ENCODE measurements at places on chromosomes 7 and 10.

DNA sequence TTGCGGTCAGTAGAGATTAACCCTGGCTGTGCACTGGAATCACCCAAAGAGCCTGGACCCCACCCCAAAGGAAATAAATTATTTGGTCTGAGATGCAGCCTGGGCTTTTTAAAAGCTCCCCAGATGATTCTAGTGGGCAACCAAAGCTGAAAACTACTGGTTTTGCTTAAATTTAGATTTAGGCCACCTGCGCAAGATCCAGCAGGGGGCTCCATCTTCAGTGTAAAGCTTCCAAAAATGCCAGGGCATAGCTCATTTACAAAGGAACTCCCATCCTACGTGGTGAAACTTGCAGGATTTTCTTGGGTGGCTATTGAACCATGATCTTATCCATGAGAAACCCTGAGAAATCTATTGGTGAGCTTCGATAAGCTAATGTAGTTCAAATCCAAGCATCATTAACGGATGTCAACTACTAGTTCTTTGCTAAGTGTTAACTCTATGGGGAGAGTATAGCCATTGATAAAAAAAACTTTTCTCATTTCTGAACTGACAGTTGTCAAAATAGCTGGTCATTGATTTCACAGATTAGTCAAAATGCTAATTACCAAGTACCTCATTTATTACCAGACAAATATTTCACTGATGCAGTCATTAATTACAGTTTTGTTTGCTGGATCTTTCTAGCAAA lies 315.3 kb downstream of the LHFPL3 start:
- DNase-seq = peak; percentile 4

DNA sequence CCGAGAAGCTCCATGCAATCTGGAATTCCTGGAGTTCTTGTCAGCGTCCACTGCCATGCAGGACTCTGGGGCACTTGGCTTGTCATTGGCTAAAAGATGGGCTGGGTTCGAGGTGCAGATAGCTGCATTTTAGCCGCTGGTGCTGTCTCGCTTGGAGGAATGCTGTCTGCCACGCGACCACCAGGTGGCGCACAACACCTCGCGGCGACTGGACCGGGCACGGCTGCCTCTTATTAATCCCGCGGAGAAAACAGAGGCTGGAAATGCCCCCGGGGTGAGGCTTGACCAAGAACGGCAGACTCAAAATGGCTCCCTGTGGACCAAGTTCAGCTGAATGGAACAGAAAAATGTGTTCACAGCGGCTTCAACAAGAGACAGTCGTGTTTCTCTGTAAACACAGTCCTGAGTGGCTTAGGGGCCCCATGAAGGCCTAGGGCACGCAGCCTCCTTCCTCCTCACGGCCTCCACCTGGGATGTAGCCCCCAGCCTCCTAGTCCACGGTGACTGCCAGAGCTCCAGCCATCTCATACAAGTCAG lies 46.2 kb downstream of the AOC1 start:
- peak; percentile 29 for DNase-seq

GRCh38 chr10:103854265-103854685 lies 1.1 kb downstream of the SH3PXD2A start:
- DNase-seq = no peak

DNA sequence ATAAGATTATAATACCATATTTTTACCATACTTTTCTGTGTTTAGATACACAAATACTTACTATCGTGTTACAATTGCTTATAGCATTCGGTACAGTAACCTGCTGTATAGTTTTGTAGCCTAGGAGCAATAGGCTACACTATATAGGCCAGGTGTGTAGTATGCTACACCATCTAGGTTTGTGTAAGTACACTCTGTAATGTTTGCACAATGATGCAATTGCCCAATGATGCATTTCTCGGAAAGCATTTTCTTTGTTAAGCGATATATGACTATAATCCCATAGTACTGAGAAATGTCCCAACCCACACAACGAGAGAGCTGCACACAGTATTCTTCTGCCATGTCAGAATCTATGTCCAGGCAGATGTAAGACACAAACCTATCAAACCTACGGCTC lies 160.0 kb downstream of the NEBL start:
- DNase-seq = no peak

GRCh38 chr10:85613391-85613790 lies 753.2 kb downstream of the GRID1 start:
- no peak for DNase-seq

GRCh38 chr7:156607332-156608172 lies 33.0 kb upstream of the RNF32 start:
- no peak for DNase-seq

DNA sequence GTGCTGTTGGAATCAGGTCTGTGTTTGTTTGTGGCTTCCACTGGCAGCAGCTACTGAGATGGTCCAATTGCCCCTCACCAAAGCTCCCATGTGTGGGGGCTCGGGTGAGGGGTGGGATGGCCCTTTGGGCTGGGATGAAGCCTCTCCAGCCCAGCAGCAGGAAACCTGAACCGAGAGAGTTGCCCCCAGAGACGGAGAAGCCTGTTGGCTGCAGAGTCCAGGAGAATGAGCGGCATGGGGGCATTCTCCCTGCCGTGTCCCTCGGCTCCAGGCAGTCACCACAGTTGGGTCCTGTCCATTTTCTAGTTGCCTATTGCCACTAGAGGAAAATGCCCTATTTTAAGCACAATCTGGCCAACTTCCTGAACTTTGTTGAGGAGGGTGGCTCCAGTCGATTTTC lies 222.2 kb upstream of the PPP2R2D start:
- DNase-seq = no peak

DNA sequence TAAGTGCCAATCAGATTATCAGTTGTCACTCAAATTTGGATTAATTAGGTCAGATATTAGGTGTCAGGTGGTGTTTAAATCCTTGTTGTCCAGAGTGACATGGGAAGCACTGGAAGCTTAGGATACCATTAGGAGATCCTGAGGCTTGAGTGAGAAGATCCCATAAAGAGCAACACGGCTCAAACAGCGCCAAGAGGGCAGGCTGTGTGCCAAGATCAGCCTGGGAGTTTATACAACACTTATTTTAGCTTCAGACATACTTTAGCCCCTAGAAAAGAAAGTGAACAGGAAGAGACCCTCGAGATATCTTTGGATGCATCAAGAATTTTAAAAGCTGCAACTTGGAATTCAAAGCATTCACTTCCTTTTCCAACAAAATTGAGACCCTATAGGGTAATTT lies 14.2 kb upstream of the ACTA2 start:
- no peak for DNase-seq

- no peak for DNase-seq
Observed at GRCh38 chr7:26865094-26865388, 651 bp upstream of the SKAP2 start.

- DNase-seq = no peak
Observed at GRCh38 chr10:19719284-19719683, 96.9 kb upstream of the PLXDC2 start.

DNA sequence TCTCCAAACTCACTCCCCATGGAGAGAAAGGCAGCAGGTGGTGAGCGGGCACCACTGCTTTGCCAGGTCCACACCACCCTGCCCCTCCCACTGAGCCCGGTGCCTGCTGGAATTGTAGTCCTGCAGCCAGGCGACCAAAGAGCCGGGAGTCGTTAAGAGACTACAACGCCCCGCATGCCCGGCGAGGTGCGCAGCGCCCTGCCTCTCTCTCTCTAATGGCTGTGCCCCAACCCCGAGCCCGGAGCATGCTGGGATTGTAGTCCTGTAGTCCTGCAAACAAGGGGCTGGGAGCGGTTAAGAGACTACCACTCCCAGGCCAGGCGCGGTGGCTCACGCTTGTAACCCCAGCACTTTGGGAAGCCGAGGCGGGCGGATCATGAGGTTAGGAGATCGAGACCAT lies 8.1 kb upstream of the ZNF727 start:
- DNase-seq = no peak

DNA sequence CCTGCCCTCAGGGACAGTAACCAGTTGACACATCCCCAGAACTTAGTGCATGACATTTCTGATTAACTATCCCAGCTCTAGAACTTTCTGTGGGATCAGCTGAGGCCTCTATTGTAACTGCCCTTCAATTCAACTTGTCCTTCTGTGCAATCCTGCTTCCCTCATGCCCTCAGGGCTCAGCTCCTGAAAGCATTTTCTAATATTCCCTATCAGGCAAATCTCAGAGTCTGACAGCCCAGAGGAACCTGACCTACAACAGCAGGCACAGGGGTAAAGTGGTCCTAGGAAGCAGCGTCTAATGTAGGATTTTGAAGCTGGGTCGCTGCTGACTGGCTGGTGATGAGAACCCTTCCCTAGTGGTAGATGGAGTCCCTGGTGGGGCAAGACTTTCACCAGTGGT lies 13.6 kb upstream of the STN1 start:
- DNase-seq = no peak

DNA sequence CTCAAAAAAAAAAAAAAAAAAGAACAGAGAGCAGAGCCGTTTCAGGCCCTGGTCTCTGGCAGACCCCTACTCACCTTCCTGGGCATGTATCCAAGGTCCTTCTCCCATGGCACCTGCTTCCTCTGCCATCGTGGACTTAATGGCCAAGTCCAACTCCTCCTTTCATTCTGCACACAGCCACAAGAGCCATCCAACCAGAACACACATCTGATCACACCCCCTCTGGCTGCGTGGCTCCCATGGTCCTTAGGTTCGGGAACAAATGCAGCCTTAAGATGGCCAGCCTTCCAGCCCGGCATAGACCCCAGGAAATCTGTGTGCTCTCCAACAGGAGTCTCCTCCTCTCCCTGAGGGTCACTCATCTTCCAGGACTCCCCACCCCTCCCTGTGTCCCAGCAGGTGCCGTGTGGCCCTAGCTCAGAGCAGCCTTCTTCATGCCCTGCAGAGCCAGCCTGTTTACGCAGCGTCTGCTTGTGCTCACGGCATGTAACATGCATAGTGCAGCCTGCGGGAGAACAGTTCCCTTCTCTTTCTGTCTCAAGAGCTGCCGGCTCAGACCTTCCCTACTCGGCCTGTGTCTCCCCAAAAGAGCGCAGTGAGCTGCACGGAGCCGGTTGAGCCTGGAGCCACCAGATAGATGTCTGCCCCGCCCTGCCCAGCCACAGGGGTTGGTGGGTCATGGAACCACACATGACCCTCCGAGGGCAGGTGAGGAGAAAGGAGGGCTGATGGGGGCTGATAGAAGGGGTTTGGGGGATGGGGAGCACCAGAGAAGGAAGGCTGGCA lies 157.3 kb downstream of the NRF1 start:
- no peak for DNase-seq

DNA sequence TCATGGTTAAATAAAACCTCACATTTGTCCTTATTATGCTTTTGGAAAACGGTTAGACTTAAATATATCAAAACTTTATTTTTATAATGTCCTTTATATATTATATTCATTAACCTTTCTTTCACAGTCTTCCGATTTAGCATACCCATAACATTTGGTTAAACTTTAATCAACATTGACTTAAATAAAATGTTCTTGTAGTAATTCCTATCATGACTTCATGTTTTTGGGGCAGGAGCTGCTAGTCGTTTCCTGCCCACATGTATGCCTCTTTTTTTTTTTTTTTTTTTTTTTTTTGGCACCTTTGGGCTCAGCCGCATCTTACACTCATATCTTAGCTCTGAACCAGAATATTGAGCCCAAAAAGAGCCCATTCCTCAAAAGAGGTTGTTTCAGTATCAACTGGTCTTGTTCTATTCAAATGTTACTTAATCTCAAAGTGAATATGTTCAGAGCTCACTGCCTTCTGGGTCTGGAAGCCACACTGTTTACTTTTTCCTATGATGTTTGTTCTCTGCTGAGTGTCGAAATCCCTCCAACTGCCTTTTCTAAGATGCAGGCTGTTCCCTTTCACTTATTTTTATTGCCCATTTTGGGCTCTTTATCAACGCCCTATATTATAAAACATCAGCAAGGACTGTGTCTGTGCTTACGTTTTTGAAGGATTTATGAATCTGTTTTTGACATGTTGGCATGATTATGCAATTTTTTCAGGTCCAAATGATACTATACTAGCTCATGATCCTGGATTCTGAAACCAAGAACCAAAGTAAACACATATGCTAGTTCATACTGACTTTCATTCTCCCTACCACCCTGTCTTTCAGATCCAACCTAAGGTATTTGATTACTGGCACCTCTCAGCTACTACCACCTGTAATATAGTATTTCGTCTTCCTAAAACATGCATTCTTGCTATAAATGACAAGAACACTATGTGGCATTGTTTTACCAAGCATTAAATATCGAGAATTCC lies 914.4 kb downstream of the PCDH15 start:
- DNase-seq = no peak

GRCh38 chr10:75390178-75390577 lies 11.4 kb downstream of the ZNF503 start:
- DNase-seq = no peak

DNA sequence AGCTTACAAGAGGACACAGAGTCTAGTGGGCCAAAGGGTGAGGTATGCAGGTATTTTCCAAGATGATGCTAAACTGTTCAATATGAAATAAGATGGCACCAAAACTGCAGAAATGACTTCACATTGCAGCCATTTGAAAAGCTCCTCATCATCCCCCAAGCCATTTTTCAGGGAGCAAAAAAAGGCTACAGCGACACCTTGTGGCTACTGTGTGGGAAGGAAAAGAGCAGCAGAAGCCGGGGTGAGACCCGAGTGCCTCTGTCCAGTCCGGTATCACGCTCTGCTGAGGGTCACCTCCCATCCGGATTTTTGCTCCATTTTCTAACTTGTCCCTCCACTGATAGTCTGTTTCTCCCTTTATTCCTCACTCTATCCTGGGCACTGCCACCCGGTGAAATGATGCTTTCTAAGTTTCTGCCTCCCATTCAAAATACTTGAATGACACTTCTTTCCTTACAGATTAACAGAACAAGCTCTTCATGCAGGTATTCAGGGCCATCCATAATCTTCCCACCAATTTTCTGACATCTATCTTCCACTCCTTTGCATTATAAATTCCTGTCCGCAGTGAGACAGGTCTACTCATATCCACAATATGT lies 220.2 kb downstream of the DGKI start:
- peak; percentile 84 for DNase-seq

All from inflammatory macrophage treated with lipopolysaccharide for 1 hour (primary cell).